ENCODE measurements at places on chromosomes 11 and 22.

DNA sequence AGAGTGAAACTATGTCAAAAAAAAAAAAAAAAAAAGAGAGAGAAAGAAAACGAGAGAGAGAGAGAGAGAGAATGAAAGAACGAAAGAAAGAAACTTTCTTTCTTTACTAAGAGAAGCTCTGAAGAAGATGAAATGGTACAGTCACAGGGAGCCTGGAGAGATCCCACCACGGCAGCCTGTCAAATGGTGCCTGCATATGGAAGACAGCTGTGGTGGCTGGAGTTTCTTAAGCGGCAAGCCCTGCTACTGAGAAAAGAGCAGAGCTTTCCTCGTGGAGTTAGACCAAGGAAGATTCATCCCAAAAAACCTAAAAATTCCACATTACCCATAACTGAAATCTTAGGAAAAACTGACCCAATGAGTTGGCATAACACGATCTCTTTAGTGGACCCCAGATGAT lies 66.7 kb downstream of the MICAL3 start:
- DNase-seq: no peak

- DNase-seq: no peak
Measured at GRCh38 chr11:95711162-95711944, 78.2 kb downstream of the FAM76B start.

GRCh38 chr11:2807801-2808241 lies 77.8 kb downstream of the CDKN1C start:
- peak; percentile 56 for DNase-seq

GRCh38 chr22:47566491-47566890 lies 804.0 kb downstream of the TBC1D22A start:
- no peak for DNase-seq

DNA sequence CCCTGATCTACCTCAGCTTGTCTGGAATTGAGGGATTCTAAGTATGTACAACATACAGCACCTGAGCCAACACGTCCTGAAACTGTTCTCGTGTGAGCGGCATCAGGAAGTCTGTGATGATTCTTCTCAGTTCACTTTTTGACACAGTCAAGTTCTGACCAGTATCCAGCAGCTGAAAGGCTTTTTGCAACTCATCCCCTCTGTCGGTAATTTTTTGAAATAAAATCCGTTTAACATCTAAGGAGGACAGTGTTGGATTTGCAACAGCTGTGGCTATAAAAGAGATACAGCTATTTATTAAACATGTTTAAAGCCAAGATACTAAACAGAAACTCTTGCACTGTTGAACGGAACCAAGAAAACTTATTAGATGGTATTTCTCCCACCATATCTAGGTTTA lies 39.3 kb downstream of the EFCAB6 start:
- no peak for DNase-seq

GRCh38 chr11:15011776-15012345 lies 39.7 kb upstream of the CALCA start:
- DNase-seq: no peak

Measured in coronary artery (tissue), 2 donors.